ENCODE measurements at places on chromosomes 6 and 20.

- DNase-seq = peak; percentile 15
These were observed 2.3 kb downstream of the BMP6 start for GRCh38 chr6:7727946-7728854.

DNA sequence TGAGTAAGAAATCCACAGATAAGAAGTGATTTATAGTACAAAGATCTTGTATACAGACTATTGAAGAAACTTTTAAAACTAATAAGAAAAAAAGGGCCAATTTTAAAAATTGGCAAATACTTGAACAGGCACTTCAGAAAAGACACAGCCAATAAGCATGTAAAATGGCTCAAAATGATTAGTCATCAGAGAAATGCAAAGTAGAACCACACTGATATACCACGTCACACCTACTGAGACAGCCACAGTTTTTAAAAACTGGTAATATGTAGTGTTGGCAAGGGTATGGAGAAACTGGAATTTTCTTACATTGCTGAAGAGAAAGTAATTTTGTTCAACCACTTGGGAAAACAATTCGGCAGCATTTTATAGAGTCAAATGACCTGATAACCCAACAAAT, 488.9 kb upstream of the HTR1E start:
- DNase-seq = no peak

DNA sequence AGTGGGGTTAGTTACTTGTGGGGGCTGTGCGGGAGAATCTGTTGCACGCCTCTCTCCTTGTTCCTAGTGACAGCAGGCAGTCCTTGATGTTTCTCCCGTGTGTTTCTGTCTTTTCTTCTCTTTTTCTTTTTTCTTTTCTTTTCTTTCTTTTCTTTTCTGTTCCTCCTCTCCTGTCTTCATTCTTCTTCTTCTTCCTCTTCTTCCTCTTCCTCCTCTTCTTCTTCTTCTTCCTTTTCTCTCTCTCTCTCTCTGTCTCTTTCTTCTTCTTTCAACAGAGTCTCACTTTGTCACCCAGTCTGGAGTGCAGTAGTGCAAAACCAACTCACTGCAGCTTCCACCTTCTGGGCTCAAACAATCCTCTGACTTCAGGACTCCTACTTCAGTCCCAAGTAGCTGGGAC, 6.8 kb upstream of the AIG1 start:
- DNase-seq = no peak

DNA sequence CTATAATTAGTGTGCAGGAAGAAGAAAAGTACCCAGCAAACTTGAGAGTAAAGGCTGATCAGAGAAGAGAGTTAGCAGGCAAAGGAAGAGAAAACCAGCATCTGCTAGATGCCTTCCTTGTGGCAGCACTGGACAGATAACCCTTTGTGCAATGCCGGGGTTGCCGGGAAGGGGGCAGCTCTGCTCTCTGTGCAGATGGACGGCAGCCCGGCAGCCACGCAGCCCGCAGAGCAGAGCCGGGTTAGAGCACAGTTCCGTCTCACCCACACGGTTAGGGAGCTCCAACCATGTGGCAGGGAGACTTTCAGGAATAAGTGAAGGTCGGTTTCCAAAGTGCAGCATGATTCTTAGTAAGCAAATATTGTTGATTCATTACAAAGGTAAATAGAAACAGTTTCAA, 80.0 kb upstream of the RPS6KA2 start:
- DNase-seq = peak; percentile 27

DNA sequence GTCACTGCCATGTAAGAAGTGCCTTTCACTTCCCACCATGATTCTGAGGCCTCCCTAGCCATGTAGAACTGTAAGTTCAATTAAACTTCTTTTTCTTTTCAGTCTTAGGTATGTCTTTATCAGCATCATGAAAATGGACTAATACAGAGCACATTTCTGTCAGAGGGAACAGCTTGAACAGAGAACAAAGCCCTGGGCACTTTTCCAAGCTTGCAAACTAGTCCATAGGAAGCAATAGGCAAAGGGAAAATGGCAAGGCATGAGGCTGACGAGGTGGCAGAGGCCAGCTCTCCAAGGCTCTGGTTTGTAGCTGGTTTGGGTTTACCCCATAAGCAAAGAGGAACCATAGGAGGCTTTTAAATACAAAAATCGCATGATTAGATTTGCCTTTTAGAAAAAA, 185.1 kb upstream of the HDDC2 start:
- no peak for DNase-seq

DNA sequence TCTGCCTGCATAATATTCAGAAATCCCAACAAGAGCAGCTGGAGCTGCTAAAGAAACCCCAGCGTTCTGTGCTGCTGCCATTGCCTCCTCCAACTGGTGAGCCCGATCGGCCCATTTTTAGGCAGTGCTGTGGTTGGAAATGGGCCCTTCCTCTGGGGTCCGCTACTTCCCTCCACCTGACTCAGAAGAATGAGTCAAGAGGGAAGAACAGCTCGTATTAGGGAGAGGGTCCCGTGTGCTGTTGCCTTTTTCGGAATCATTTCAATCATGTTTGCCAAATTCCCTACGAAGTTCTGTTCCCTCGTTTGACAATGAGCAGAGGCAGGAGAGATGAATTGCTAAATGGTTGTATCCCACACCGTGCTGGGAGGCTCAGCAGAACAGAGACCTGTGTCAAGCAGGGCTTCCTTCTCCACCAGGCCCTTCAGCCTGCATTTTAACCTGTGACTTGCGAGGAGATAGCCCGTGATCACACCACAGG, 38.4 kb downstream of the THBS2 start:
- DNase-seq = no peak

- DNase-seq = no peak
These were observed 739.0 kb downstream of the CBLN4 start for GRCh38 chr20:55266361-55266760.

DNA sequence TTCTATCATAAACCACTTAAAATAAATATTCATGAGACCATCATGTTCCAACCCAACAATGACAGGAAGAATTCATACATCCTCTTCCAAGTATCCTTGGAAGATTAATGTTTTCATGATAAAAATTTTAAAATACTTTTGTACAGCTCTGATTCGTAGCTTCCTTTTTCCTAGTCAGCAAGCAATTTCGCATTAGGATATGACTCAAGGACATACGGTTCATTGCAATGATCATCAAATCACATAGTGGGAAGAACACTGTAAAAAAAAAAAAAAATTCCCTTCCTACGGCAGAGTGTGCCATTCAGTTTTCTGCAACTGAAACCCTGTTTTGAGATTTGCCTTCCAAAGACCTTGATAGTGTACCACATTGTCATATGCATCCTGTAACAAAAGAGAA, 35.3 kb upstream of the GFOD1 start:
- peak; percentile 46 for DNase-seq

- peak; percentile 74 for DNase-seq
These were observed 4.8 kb downstream of the COL12A1 start for GRCh38 chr6:75201021-75201420.

- DNase-seq = no peak
These were observed 35.6 kb downstream of the B4GALT5 start for GRCh38 chr20:49677777-49678758.

DNA sequence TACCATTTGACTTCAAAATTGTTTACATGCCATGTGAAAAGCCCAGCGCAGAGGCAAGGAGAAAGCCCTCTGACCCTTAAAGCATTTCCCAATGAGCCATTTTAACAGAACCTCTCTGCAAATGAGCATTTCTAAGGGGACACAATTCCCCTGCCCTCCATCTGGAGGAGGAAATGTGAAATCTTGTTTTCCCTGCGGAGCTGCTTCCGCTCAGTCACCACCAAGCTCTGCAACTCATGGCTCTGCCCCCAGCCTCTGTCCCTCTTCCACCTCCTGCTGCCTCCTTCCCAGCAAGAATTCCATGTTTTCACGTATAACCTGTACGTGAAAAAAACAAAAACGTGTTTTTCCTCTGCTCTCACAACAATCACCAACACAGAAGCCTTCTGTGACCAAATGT, 12.3 kb downstream of the RIN2 start:
- DNase-seq = no peak

Data from fibroblast of skin of back (primary cell).